ENCODE measurements at places on chromosomes 3 and 15.
A peak's percentile ranks its signal among the peaks of the same experiment; 100 is the strongest.

GRCh38 chr3:14262212-14262611, 83.6 kb downstream of the LSM3 start:
- no peak for DNase-seq

GRCh38 chr15:39447881-39448280, 133.0 kb upstream of the THBS1 start:
- DNase-seq, result no peak

GRCh38 chr3:172167892-172168648, 128.7 kb downstream of the FNDC3B start:
- DNase-seq, result no peak

DNA sequence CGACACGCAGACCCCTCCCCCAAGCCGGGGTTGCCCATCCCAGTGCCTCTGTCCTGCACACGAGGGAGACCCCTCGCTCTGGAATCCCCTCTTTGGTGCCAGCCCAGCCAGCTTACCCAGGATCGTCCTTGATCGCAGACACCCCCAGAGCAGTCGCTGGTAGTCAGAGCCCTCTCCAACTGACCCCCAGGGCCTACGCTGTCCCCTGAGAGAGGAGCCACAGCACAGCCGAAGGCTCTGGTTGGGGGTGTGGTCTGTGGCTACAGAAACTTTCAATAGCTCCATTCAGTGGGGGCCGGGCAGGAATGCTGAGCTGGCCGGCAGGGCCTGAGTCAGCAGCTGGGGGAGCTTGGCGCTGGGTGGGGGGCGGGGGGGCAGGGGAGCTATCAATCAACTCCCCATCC, at the start of gene LCTL:
TSS of gene LCTL (minus strand) at position 258 of the 404 bp plus-strand sequence. CDS start 633 bp downstream, outside the sequence.
- no peak for DNase-seq

GRCh38 chr15:70264014-70264582, 166.4 kb upstream of the TLE3 start:
- DNase-seq, result no peak

DNA sequence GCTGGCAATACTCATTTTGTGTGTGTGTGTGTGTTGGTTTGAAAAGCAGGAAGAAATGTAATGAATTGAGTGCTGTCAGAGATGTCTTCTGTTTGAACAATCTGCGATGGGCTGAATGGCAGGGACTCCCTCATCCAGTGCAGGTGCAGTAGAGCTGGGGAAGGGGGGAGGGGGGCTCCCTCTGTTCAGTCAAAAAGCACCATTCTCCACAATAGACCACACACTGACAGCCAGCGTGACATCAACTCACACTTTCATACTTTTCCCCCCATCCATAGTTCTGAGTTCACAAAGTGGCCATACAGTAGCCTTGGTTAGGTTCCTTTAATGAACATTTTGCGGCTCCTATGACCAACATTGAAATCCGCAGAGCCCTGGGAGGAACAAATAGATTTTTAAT, 10.4 kb downstream of the SOX2 start:
- no peak for DNase-seq

DNA sequence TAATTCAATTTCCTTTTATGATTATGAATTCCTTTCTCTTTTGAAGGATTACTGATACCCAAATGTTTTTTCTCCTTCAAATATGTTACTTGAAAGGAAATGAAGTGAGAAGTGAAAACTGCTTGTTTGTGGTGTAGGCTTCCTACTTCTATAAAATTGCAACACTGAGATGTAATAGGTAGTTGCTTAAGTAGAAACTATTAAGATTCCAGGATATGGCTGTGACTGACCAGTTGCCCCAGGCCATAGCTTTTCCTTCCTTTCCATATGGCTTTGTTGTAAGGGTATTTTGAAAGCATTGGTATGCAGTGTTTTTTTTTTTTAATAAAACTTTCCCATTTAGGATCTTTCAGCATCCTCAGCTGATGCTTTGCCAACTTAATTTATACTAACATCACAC, 28.5 kb downstream of the DNAJC13 start:
- no peak for DNase-seq

- peak; percentile 52 for DNase-seq
These were observed 10.7 kb upstream of the SPTBN5 start for GRCh38 chr15:41904541-41905005.

DNA sequence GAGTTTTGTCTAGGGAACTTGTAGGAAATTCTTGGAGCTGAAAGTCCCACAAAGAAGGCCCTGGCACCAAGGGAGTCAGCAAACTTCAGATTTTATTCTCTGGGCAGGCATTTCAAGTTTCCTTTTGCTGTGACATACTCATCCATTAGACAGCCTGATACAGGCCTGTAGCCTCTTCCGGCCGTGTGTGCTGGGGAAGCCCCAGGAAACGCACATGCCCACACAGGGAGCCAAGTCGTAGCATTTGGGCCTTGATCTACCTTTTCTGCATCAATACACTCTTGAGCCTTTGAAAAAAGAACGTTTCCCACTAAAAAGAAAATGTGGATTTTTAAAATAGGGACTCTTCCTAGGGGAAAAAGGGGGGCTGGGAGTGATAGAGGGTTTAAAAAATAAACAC, 15.0 kb downstream of the TIGIT start:
- peak; percentile 24 for DNase-seq

DNA sequence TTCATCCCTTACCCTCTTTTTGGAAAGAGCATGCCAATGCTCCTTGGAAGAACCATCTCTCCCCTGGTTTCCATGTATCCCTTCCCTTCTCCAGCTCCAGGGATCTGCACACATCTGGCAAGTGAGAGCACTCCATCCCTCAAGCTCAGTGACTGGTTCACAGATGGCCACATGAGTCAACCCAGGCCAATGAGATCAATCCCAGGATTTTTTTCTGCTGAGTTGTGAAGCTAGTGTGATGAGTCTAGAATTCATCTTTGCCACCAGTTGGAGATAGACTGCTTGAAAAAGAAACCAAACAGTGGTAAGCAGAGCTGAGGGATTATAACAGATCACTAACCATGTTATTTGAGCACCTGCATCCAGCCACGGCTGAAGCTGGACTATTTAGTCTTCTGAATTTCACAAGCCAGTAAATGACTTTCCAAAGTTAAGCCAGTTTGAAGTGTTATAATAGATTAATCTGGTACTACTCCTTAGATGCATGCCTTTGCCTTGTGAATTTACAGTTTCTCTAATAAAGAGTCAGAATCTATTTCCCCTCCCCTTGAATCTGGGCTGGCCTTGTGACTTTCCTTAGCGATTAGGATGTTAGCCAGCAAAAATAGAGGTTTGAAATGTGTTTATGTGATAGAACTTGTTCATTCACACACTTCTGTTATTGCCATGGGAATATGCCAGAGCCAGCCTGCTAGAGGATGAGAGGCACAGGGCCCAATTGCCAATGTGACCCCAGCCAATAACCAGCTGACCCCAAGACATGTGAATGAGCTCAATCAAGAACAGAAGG, 159.8 kb downstream of the WNT5A start:
- no peak for DNase-seq

DNA sequence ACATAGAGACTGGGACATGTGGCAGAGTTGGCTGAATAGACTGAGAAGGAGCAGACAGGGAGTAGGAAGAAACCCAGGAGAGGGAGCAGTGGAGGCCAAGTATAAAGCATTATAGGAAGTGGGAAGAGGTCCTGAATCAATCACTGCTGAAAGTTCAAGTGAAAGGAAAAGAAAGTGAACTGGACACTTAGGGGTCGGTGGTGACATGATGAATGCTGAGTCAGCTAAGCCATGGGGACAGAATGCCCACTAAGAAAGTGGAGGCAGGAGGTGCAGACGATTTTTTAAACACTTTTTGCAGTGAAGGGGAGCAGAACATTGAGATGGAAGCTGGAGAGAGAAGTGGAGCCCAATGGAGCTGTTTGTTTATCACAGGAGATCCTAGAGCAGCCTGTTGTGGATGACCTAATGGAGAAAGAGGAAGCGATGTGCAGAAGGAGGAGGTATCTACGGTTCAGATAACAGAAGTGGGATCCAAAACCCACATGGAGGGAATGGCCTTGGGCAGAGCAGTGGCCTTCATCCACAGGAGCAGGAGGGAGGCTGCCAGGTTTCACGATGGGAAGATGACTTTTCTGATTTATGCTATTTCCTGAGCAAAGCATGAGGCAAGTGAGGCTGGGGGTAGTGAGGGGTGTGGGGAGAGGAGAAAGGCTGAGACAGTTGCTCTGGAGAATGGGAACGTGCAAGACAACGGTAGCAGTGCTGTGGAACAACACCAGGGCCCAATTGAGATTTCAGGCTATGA, 208.2 kb downstream of the RPLP1 start:
- DNase-seq, result no peak

DNA sequence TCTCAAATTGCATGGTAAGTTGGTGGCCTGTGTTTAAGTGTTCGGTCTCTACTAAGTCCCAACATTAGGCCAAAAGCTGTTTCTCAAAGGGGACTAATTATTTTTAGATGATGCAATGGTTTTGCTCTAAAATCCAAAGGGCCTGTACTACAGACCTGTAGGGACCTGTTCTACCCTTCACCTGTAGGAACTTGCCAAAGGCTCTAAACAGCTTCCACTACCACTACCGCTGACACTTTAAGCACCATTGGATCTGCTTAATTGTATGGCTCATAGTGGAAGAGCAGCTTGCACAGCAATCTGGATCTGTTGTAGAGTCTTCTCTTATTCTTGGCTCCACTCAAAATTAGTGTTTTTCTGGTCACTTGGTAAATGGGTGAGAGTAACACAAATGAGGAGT, 346.8 kb downstream of the EPHA6 start:
- DNase-seq, result no peak

DNA sequence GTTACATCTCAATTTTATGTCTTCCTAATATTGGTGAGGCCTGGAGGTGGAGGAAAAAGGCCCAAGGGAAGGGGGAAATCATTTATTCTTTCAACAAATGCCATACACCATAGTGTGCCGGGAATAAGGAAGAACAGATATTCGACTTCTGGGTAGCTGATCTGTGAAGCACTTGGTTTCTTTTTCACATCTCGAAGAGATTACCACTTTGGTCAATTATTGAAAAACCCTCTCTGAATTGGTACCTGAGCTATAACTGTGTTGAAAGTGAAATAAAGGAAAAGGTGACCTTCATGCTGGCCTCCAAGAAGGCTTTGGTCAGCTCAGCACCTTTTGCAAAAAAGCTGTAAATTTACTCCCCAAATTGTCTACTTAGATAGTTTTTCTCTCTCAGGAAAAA, 14.2 kb upstream of the MB21D2 start:
- DNase-seq, result no peak

DNA sequence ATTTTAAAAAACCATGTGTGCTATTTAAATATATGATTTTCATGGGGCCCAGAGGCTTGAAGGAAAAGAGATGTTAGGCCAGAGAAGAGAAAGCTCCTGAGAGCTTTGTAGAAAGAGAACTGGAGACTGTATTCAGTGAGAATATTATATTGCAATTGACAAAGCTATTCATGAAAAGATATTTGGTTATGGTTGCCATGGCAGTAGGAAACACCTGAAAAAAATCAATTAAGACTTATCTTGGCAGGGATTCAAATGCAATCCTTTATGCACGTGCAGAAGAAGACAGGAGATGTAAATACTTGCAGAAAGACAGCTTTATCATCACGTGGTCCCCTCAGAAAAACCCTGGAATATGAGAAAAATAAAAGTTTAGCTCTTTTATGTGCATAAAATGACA, 636.0 kb upstream of the TBL1XR1 start:
- no peak for DNase-seq

DNA sequence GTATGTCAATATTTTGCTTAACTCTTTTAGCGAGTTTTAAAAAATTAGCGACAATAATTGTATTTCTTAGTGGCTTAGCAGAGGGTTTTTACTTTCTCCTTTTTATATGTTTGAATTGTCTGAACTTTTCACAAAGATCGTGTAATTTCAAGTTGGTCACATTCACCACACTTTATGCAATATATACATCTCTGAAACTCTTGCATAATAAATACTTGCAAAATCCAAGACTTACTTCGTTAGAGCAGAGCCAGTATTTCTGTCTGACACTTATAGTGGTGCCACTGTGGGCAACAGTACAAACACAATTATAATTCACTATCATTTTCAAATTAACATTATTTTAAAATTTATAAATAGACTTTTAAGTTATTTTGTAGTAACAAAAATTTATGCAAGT, 62.0 kb downstream of the SUCNR1 start:
- no peak for DNase-seq

- DNase-seq, result no peak
These were observed 225.0 kb upstream of the PROK2 start for GRCh38 chr3:72009851-72010443.

DNA sequence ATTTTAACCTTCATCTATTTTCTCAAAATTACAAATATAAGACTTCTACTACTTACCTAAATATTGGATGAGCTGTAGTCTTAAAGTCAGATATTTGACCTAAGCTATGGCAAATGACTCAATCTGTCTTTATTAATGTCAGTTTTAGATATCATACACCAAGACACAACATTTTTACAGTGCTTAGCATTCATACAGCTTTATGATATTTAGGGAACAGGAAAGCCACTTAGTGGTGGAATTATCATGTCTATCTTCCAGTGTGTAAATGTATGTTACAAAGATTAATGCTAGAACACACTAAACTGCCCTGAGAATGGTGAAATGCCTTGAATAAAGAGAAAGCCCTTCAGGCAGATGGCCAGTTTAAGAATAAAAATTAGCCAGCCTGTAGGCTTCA, 135.0 kb downstream of the SPATA16 start:
- no peak for DNase-seq

GRCh38 chr15:77658304-77658703, 25.6 kb upstream of the LINGO1 start:
- no peak for DNase-seq

DNA sequence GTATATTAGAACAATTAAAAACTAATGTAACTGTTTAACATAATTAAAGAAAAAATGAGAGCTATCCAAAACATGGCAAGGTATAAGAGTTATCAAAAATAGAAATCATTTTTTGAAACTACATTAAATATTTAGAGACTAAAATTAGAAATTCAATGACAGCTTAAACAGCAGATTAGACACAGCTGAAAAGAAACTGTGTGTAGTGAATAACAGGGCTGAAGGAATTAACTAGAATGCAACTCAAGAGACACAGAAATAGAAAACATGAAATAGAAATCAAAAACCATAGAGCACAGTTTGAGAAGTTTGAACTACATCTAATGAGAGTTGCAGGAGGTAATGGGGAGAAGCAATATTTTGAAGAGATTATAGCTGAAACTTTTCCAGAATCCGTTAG, 59.9 kb upstream of the FBN1 start:
- DNase-seq, result no peak

DNA sequence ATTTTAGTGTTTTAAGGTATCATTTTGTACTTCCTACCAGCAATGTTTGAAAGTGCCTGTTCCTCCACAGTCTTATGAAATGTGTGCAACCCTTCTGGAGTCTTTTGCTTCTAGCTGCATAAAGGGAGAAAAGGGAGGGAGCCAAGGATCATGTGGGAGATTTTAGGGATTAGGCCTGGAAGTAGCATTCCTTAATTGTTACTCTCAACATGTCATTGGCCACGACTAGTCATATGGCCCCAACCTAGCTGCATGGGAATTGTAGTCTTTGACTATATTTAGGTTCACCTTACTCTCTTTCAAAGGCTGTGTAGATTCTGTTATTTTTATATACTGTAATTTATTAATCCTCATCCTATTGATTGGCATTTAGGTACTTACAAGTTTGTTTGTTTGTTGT, 14.9 kb downstream of the CRTAP start:
- no peak for DNase-seq
